Effector CD8-positive, alpha-beta T cell (primary cell): ENCODE measurements at places on chromosomes 5 and 9.

DNA sequence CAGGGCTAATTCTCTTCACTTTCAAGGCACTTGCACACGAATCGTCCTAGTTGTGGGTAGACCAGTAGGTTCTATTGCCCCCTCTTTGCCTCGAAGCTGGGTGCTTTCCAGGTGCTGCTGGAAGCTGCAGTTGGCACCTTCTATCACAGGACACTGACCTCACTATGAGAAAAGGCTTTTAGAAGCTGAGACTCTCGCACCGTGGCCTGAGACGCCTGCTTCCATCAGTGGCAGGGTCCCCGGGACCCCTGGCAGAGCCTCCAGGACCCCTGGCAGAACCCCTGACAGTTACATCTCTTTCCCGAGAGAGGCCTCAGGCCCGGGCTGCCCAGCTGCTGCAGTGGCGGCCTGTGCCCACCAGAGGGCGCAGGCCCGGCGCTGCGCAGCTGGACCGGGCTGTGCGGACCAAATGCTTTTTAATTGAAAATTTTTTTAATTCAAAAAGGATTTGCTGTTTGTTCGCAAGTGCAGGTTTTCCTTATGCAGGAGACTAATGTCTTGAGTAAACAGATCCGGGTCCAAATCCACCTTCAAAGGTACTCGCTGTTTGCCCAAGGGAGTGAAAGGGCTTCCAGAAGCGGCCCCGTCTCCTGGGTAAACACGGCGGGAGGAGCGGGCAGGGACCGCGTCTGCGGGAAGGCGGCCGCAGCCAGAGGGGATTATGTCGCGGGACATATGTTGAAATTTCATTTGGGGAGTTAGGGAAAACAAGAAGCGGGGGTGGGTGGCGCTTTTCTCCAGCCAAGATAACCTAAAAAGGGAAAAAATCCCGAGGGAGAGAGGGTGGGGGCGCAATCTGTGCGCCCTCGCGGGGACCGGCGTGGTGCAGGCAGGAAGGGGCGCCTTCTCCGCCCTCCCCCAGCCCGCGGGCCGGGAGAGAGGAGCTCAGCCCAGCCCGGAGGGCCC is 114.5 kb upstream of the LMX1B start:
- DNase-seq, result peak; percentile 15

GRCh38 chr9:75432386-75432785 is 344.1 kb downstream of the OSTF1 start:
- DNase-seq, result no peak

DNA sequence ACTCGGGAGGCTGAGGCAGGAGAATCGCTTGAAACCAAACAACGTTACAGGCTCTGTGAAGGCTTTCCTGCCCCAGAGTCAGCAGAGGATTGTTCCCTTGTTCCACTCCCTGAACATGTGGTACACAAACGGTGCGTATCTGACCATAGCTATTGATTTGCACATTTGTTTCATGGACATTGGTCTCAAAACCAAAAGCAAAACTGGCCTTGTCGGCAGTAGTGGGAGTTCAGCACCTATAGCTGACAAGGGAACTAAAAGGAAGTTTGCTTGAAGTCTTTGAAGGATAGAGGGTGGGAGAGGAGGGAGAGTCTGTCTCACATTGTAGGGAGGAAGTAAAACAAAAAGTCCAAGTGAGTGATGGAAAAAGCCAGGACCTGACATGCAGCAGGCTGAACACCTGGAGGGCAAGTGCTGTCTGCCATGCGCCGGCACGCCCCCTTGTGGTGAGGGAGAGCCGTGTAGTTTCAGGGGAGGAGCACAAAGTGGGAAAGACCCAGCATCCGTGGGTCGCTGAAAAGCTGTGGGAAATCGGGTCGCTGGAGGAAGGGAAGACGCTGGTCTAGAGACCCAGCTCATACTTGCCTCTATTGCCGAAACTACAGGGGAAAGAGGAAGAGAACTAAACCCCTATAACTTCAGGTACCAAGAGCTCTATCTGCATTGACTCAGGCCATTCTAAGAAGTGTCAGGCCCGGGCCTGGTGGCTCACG is 58.0 kb downstream of the RAD23B start:
- peak; percentile 75 for DNase-seq

- DNase-seq, result no peak
Observed at GRCh38 chr9:13487936-13488335, 208.4 kb upstream of the MPDZ start.

GRCh38 chr5:149432911-149433401 is 53.9 kb upstream of the IL17B start:
- no peak for DNase-seq

- DNase-seq, result no peak
Observed at GRCh38 chr5:124651663-124652513, 94.6 kb downstream of the ZNF608 start.
